Omental fat pad (tissue), 4 donors: ENCODE measurements at places on chromosomes 1 and 21. TPM values are rescaled to one million over a fixed set of nuclear protein-coding genes. Genes with fewer than 3 reads are reported as not detected.

Gene ARHGEF19
- total RNA-seq = 4.2 TPM

Gene CA6
- total RNA-seq = not detected

Gene SIM2
- total RNA-seq = not detected

Gene KCNE2
- not detected for total RNA-seq

Gene LENEP
- not detected for total RNA-seq

Gene DCDC2B
- not detected for total RNA-seq

Gene PLXNA2
- 45.6 TPM for total RNA-seq

Gene FCRLB
- total RNA-seq = 1.0 TPM

Gene CHI3L2
- 1.2 TPM for total RNA-seq

Gene ARHGAP29
- 43.8 TPM for total RNA-seq

Gene PTTG1IP
- total RNA-seq = 222 TPM

Gene FAM151A
- not detected for total RNA-seq

Gene VSIG8
- not detected for total RNA-seq

Gene MAN1C1
- total RNA-seq = 21.0 TPM

Gene IFI44L
- 5.5 TPM for total RNA-seq

Gene COL24A1
- 0.38 TPM for total RNA-seq
